ENCODE measurements at places on chromosomes 3 and 15.

DNA sequence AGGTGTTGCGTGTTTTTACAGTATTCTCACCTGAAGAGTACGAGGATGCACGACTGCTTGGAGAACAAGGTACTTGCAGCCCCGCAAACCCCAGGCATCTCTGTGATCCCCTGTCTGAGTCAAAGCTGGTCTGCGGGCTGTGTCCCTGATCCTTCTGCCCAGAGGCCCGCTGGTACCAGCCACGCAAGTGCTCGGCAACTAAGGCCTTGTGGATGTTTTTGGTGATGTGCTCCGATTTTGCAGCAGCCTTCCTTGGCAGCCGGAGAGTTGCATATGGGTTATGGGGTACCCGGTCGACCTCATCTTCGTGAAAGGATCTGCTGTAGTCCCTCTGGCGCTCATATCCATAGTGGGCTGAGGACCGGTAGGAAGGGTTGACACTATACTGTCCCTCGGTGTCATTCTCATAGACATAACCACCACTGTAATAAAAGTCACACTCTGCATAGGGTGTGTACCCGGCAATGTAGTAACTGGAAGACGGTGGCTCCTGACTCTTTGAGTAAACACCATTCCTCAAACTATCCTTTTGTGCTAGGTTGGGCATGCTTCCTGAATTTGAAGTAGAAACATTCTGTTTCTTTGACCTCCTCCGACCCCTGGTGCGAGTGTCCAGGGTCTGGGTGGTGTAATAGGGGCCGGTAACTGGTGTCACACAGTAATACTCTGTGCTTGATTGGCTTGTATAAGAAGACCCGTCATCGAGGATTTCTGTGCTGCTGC, 58.6 kb upstream of the LMOD3 start:
- no peak for DNase-seq

GRCh38 chr3:159174715-159175692, 373.1 kb downstream of the MFSD1 start:
- no peak for DNase-seq

DNA sequence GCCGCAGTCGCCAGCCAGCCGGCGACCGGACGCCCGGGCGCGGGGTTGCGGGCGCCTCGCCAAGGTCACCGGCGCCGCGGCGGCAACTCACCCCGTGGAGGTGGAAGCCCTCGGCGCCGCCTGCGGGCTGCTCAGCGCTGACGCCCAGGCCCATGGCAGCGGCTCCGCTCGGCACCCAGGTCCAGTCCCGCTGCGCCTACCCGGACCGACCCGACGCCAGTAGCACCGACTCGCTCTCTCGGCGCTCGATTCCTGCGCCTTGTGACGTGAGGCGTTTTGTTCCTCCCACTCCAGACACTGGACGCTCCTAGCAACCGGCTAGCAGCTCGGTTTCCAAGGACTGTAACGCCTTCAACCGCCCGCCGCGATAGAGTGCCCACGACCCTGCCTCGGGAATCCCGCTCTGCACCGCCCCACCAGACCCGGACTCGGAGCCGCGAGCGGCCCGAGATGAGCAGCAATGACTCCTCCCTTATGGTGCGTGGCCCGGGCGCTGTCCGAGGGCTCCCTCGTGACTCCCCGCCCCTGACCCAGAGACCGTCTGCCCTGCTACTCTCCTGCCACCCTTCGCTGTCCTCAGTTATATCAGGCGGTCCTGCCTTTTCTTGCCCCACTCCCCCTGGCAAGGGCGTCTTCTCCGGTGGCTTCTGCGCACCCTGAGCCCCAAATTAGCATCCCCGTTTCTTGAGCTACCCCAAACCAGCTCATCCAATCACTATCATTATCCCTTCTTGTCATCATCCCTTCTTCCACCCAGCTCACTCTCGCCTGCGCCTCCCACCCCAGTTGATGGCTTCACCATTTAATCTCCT, at the start of the genes GORASP1 and TTC21A:
TSS of gene GORASP1 (minus strand) at position 240 of the 812 bp plus-strand sequence. CDS start at position 154, 86 bp downstream.
TSS of gene TTC21A (plus strand) at position 293 of the 812 bp plus-strand sequence. CDS start at position 451, 158 bp downstream.
- peak; percentile 72 for DNase-seq

DNA sequence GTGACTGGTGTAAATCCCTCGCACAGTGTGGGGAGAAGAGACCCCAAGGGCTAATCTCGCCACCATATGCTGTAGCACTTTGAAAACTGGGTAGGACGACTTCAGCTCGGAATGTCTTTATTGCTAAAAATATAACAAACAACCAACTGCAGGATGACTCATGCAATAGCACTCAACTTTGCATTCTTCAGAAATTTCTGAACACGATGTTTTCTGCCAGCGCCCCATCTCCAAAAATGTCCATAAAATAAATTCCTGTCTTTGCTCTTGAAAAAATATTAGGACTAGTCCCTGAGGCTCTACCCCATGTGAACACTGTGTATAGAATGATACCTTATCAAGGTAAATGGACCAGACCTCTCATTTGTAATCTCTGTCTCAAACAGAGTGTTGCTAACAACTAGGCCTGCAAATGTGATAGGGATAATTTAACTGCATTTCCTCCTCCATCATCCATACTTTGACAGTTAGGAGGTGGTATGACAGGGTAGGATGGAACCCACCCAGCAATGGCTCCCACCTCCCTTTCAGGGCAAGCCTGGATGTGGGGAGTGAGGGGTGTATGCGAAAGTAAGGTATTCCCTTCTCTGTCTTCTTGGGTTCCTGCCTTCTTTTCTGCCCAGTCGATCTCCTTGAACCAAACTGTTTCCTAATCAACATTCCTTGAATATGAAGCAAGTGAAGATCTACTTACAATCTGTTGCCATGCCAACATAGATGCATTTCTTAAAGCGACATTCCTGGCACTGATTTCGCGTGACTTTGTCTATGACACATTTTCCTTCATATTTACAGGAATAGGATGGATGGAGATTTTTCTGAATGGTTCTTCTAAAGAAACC, 201.1 kb downstream of the NR1D2 start:
- DNase-seq, result peak; percentile 93

DNA sequence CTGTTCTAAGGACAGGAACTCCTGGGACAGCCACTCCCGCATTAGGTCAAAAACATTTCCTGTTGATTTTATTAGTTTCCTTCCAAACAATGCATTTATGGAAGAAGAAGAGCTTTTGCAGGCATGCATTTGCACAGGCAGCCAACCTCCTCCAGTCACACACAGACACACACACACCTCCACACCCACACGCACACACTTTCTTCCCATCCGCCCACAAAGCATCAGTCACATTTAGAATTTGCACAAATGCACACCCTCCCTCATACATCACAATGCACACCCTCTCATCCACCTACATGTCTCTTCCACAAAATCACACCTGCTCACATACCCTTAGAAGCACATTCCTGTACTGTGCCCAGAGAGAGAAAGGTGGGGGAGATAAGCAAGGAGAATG, 4.1 kb upstream of the TYRO3 start:
- DNase-seq, result no peak

- DNase-seq, result no peak
Measured at GRCh38 chr15:97023488-97023844, 693.0 kb downstream of the NR2F2 start.

DNA sequence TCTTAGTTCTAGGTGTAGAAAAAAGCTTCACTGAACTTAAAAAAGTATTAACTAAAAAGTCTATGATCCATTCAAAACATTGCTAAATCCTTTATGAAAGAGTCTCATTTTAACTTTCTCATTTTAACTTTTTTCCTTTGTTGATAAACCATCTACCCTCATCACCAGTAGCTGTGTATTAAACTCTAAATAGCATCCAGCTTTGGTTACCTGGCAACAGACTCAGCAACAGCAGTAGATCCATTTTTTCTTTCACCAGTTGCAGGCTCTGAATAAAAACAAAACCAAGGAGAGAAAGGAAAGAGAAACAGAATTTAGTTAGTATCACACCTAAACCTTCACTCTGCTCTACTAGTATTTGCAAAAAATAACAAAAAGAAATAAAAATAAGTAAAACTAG, 51.6 kb downstream of the TP53BP1 start:
- peak; percentile 4 for DNase-seq

DNA sequence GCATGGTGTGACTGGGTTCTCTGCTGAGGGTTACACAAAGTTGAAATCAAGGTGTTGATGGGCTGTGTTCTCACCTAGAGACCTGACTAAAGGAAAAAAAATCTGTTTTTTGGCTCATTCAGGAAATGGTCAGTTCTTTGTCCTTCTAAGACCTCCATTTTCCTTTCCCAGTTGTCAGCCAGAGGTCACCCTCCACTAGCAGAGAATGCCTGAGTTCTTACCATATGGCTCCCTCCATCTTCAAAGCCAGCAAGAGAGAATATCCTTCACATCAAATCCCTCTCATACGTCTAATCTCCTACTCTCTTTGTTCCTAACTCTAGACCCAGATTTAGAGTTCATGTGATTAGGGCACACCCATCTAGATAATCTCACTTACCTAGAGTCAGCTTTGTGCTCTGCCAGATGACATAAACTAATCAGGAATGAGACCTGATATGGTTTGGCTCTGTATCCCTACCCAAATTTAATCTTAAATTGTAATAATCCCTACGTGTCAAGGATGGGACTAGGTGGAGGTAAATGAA, 19.4 kb downstream of the ANKRD28 start:
- DNase-seq, result no peak

DNA sequence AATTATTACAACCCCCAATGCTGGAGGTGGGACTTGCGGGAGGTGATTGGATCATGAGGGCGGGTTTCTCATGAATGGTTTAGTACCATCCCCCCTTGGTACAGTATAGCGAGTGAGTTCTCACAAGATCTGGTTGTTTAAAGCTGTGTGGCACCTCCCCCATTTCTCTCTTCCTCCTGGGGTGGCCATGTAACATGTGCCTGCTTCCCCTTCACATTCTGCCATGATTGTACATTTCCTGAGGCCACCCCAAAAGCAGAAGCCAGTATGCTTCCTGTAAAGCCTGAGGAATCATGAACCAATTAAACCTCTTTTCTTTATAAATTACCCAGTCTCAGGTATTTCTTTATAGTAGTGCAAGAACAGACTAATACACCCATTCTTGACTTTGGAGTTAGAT, 20.3 kb upstream of the PROK2 start:
- no peak for DNase-seq

DNA sequence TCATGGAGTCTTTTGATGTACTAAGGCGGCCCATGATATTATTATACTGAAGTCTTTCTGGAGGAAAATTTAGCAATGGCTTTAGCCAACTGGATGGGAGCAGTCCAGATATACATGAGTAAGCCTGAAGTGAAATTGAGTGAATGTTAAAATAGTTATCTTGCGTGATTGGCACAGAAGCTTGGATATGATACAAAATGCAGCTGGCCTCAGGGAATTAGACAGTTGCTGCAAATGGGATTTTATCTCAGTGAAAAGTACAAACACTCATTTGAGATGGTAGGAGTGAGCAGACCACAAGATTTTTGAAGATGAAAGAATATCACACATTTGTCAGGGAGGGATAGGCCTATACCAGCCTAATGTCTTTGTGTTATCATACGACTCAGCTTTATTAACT, 8.9 kb downstream of the LMOD3 start:
- no peak for DNase-seq
